Omental fat pad (tissue), 4 donors: ENCODE measurements at places on chromosomes 6 and 20.

- no peak for DNase-seq
These were observed 246.9 kb downstream of the SOX4 start for GRCh38 chr6:21840428-21840827.

- no peak for DNase-seq
These were observed 353.7 kb downstream of the PRKN start for GRCh38 chr6:162373868-162374267.

- no peak for DNase-seq
These were observed at the start of gene FERMT1 for GRCh38 chr20:6122873-6123648. TSS of gene FERMT1 (minus strand) at chr20:6123030. CDS start at chr20:6119554, 3,476 bp downstream.

DNA sequence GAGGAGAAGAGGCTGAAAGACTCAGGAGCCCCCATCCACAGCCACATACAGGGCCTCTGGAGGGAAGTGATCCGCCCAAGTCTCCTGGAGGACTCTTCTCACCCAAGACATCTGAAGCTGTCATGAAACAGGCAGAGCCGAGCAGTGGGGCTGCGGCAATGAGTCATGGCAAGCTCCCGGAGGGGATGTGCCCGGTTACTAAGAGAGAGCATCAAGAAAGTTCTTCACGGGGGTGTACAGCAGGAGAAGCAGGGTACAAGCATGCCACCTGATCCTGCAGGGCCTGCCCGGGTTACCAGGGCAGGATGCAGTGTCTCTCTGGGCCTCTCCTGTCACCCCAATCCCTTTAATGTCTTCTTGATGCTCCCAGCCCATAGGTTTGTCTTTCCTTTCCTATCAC, 21.1 kb downstream of the TRIM26 start:
- no peak for DNase-seq

- no peak for DNase-seq
These were observed 52.8 kb upstream of the SRSF6 start for GRCh38 chr20:43404878-43405277.

- no peak for DNase-seq
These were observed 117.3 kb downstream of the BCKDHB start for GRCh38 chr6:80223743-80224212.

GRCh38 chr20:16944745-16945144, 196.6 kb downstream of the OTOR start:
- DNase-seq, result no peak

DNA sequence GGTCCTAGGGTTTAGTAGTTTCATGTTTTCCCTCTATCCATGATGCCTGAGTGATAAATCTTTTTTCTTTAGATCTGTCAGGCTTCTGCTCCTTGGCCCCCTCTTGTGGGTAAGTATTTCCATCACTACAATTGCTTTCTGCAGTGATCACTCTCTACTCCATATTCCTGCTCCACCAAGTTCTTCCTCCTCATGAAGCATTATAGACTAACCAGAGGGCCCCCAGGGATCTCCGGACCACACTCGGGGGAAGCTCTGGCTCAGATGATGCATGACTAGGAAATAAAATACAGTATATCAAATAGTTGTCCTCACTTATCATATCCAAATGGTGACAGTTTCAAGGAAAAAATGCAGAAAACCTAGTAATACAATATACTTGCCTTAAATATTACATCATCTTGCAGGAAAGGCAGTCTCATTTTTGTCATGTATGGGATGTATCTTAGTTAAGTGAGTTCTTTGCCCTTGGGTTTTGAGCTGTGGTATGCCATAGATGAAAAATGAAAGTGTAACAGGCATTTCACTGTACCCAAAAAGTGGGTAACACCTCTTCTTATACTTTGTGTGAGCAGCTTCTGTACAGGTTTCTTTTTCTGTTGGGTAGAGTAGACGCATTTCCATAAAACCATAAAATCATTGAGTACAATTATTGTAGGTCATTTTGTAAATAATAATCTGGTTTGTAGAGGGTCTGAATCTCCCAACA, 200.9 kb upstream of the EYA4 start:
- DNase-seq, result no peak

- no peak for DNase-seq
These were observed 113.1 kb downstream of the SOBP start for GRCh38 chr6:107603006-107603370.

GRCh38 chr6:10418361-10418861, 3.5 kb upstream of the TFAP2A start:
- DNase-seq, result no peak

GRCh38 chr6:35140639-35141006, 516 bp downstream of the TCP11 start:
- no peak for DNase-seq

DNA sequence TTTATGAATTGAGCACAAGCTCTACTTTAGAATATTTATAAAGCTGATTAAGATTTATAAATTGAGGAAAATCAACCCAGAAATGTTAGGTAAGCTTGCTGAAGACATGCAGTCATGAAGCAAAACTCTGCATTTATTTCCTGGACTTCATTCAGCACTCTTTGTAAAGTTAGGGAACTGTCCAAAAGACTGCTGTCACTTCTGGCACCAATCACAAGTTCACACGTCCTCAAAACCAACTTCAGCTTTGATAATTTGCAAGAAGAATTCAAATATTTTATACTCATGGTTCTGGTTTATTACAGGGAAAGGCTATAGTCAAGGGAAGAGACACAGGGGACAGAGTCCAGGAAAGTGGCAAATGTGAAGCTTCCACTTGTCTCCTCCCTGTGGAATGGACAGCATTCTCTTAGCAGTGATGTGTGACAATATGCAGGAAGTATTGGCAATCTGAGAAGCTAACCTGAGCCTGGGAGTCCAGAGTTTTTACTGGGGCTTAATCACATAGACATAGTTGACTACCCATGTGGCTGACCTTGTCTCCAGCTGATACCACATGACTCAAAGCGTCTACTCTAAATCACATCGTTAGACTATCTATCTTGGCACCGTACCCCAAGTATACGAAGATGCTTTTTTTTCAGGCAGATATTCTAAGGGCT, 85.4 kb downstream of the PPP1R14C start:
- no peak for DNase-seq
